ENCODE measurements at places on chromosomes 3 and 15.

- DNase-seq = no peak
These were observed 154.1 kb downstream of the EPHB1 start for GRCh38 chr3:134949150-134949549.

DNA sequence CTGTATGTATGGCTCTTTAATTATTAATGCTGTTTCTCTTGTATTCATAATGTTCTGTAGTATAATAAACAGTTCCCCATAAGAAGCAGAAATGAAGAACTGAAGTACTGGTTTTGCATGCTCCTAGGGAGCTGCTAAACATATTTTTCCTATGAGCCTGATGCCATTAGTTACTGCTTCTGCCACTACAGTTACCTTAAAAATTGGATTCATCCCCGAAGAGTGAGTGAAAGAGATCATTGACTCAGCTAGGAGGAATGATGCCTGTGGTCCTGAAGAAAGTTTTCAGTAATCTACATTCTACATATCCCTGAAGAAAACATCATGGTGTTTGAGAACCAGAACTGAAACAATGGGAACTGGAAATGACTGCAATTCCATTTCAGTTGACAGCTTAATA is 37.1 kb upstream of the ST3GAL6 start:
- DNase-seq = no peak

DNA sequence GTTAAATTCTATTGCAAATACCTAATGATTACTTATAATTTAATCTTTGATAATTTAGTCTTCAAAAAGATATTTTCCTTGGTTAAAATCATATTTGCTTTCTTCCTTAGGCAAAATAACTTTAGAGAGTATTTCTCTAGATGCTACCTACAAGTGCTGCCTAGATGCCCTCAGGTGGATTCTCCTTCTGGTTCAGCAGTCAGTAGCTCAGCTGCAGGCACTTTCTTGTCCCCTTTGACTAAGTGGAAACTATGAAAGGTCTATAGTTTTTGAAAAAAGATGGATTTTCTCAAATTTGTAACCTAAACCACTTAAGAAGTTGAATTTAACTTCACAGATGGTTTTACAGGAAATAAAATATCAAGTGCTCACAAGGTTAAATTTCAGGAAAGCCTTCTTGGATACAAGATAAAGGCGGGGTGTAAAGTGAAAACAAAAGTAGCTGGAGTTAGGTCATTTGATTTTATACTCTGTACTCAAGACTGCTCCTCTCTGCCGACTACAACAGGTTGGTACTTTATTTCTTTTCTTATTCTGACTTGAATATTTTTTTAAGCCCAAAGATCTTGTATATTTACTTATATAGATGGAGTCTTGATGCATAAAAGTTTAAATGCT is at the start of gene ACKR4:
Gene ACKR4 (plus strand): TSS at position 455 of the 618 bp plus-strand sequence. CDS start 3,128 bp downstream, outside the sequence.
- no peak for DNase-seq

GRCh38 chr3:162586591-162586990 is 1090.0 kb downstream of the OTOL1 start:
- DNase-seq = no peak

- DNase-seq = no peak
These were observed at the start of gene AQP9 for GRCh38 chr15:58138106-58138505. Gene AQP9 (plus strand): TSS chr15:58138381. CDS start chr15:58138566, 185 bp downstream.

DNA sequence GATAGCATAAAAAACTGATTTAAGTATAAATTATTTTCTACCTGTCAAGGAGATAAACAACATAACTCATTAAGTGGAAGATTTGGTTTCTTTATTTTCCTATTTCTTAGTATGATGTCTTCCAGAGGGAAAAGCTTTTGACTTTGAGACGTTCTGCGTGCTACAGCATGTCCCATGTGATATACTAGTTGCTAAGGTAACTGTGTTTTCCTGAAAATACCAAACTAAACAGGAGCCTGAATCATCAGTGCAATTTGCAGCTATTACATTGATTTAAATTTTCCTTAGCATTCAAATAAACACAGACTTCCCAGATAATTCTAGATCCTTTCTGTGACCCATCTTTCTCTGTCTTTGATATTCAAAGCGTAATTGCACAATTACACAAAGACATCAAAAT is 117.7 kb upstream of the P2RY1 start:
- no peak for DNase-seq

GRCh38 chr3:172643506-172644179 is 67.2 kb downstream of the NCEH1 start:
- DNase-seq = no peak

DNA sequence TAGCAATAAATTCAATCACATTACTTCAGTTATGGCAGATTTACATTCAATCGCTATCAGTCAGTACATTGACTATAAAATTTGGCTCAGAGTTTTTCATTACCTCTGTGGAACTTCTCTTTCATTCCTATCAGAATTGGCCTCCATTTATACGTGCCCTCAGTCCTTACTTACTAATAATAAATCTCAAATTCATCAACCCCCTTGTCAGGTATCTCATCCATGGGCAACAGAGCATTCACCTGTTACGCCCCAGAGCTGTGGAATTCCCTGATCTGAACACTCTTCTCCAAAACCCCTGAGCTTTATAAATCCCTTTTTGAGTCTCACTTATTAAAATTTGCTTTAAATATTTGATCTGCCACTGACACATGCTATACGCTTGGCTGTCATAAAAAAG is 492.9 kb downstream of the GBE1 start:
- DNase-seq = no peak

GRCh38 chr15:74240897-74241614 is 4.9 kb downstream of the CCDC33 start:
- no peak for DNase-seq

DNA sequence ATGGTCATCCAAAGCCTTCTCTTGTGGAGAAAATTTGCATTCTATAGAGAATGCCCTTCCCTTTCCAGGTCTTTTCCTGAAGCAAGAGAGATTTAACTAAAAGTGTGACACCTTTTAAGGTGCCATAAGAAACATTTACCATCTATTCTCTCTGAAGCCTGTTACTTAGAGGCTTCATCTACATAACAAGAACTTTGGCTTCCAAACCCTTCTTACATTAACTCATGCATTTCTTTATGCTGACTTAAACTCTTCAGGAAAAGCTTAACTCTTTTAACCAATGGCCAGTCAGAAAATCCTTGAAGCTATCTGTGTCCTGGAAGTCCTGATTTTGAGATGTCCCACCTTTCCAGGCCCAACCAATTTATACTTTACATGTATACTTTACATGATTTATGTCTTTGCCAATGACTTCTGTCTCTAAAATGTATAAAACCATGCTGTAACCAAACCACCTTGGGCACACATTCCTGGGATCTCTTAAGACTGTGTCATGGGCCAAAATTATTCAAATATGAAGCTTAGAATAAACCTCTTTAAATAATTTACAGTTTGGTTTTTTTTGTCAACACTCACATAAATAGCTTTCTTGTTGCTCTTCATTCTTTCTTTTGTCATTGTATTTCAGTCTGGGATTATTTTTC is 472.6 kb upstream of the NECTIN3 start:
- DNase-seq = no peak

GRCh38 chr15:70576276-70576675 is 187.1 kb downstream of the UACA start:
- DNase-seq = no peak

DNA sequence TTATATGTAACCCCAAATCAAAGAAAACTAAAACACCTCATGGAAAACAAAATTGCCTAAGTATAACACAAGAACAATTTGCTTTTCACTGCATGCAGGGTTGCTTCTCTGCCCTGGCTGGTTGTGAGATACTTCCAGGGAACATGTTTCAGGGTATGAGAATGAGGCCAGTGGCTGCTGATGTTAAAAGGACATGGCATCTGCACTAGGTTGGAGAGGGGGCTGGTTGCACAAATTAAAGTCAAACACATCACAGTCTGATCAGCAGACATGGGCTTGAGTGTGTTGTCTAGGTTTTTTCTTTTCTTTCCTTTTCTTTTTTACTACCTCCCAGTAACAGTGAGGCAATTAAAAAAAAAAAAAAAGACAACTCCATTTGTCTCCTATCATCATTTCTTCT is 374.9 kb downstream of the MCTP2 start:
- DNase-seq = no peak

- DNase-seq = no peak
These were observed 11.5 kb downstream of the SLC51A start for GRCh38 chr3:196227629-196228493.

GRCh38 chr15:63073497-63074172 is 31.1 kb downstream of the TPM1 start:
- DNase-seq = no peak

- no peak for DNase-seq
These were observed 1042.9 kb downstream of the NTRK3 start for GRCh38 chr15:87213626-87214025.

DNA sequence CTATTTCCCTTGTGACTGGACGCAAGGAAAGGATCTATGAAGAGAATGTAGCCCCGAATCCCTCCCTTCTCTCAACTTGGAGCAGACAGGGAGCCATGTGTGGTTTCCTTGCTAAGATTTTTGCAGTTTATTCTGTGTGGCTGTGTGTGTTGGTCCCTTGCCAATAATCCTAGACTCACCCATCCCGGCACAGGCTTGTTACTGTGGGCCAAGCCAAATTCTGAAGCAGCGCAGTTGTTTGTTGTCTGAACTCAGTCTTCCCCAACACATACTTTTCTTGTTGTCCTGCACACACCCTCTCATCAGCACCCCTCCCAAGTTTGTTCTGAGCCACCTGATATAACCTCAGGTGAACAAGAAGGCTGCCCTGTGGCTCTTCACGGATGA is 193.3 kb upstream of the CTDSPL start:
- DNase-seq = no peak

Measured in ascending aorta (tissue), 2 donors.